ENCODE measurements at places on chromosomes 12 and 14.

- DNase-seq: no peak
These were observed 667.8 kb downstream of the NOVA1 start for GRCh38 chr14:25929881-25930615.

- no peak for DNase-seq
These were observed 145.9 kb downstream of the NRXN3 start for GRCh38 chr14:78316052-78316451.

- no peak for DNase-seq
These were observed 40.6 kb downstream of the MOK start for GRCh38 chr14:102264355-102264754.

DNA sequence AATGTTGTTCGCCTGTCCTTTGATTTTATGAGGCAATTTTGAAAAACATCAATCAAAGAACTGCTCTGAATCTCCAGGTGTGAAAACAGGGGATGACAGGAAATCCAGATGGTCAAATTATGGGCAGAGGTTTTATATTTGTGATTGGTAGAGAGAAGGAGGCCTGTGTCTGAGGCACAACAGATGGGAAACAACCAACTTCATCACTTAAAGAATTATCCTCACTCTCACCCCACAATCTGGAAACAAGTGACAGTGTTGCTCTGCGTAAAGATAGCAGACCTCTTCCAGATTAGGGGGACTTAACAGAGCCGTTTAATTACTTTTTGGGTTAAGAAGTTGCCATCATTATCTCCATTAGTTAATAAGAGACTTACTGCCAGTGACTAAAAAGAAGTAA lies 64.1 kb upstream of the EGLN3 start:
- DNase-seq: no peak

DNA sequence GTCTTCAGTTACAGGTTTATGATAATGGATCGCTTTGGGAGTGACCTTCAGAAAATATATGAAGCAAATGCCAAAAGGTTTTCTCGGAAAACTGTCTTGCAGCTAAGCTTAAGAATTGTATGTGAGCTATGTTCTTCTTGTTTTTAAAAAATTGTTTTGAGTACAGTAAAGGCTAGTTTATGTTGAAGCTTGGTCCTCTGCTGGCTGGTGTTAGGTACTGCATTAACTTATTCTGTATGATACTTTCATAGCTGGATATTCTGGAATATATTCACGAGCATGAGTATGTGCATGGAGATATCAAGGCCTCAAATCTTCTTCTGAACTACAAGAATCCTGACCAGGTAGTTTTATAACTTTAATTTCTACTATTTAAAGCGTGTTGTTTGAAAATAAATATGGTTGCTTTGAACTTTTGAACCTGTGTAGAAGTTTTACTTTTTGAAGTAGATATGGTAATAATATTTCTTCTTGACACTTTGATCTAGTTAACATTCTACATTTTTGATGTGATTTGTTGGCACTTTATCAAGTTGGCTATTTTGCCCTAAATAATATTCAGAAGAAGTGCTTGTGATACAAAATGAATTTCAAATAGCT lies 55.7 kb downstream of the VRK1 start:
- no peak for DNase-seq
